ENCODE measurements at places on chromosomes 4 and X. TPM values are rescaled to one million over a fixed set of nuclear protein-coding genes. Genes with fewer than 3 reads are reported as not detected.
A peak's percentile ranks its signal among the peaks of the same experiment; 100 is the strongest.

GRCh38 chr4:110869862-110870572, 247.1 kb upstream of the PITX2 start:
- no peak overlapping the region for H3K4me3 ChIP-seq
- H3K36me3 ChIP-seq, result no peaks in the 10 kb centered on the region
- H3K27me3 ChIP-seq, result no peaks in the 10 kb centered on the region
- no peak overlapping the region for H3K27ac ChIP-seq
- peak; percentile 24 for DNase-seq

DNA sequence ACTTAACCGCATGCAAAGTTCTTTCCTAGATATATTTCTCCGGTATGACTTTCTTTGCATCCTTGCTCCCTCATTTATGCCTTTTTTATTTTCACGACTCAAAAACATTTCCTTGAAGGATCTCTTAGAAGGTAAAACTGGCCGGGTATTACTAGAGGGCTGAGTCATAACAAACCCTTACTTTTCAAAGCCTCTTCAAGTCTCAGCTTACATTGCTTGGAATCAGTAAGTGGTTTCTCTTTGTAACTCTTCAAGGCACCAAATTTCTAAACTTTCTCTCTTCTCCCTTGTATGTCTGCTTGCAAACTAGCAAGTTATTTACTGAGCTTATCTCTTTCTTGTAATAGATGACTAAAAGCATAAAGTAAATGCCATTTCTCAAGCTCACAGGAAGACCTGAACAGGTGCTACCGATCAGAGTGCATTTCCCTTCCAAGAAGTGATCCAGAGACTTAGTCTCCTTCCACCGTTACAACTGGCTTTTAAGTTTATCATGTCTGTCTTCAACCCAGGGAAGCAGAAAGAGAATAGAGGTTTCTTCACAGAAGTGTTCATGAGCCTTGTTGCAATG, 75.5 kb downstream of the ANXA10 start:
- H3K27ac ChIP-seq, result no peak overlapping the region
- no peaks in the 10 kb centered on the region for H3K36me3 ChIP-seq
- DNase-seq, result no peak
- H3K4me1 ChIP-seq, result no peaks in the 10 kb centered on the region
- H3K27me3 ChIP-seq, result no peaks in the 10 kb centered on the region

- no peaks in the 10 kb centered on the region for H3K36me3 ChIP-seq
- no peak overlapping the region for H3K27ac ChIP-seq
- no peaks in the 10 kb centered on the region for H3K4me1 ChIP-seq
- no peak overlapping the region for H3K4me3 ChIP-seq
- no peaks in the 10 kb centered on the region for H3K27me3 ChIP-seq
These were observed 245.2 kb downstream of the THOC2 start for GRCh38 chrX:123487669-123488068.

DNA sequence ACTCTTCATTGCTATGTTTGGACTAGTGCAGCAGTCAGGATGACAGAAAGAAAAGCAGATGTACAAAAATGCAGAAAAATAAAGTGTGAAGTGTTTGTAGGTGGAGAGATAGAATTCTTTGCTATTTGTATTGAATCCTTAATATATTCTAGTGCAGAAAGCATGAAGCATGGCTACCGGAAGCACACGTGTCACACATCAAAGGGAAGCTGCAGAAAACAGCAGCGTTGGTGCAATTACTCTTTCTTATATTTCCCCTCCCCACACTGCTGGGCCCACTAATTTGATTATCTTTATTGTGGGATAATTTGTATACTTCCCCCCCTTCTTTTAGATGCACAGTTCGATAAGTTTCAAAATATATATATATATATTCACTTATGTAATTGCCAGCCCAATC, 35.9 kb upstream of the TAPT1 start:
- DNase-seq, result no peak
- no peak overlapping the region for H3K27ac ChIP-seq
- H3K36me3 ChIP-seq, result no peaks in the 10 kb centered on the region

GRCh38 chr4:57059890-57060716, 50.1 kb downstream of the IGFBP7 start:
- peaks cover 34% of the 10 kb centered on the region for H3K27me3 ChIP-seq
- H3K4me1 ChIP-seq, result no peaks in the 10 kb centered on the region
- no peaks in the 10 kb centered on the region for H3K36me3 ChIP-seq
- no peak overlapping the region for H3K27ac ChIP-seq
- H3K4me3 ChIP-seq, result no peak overlapping the region

DNA sequence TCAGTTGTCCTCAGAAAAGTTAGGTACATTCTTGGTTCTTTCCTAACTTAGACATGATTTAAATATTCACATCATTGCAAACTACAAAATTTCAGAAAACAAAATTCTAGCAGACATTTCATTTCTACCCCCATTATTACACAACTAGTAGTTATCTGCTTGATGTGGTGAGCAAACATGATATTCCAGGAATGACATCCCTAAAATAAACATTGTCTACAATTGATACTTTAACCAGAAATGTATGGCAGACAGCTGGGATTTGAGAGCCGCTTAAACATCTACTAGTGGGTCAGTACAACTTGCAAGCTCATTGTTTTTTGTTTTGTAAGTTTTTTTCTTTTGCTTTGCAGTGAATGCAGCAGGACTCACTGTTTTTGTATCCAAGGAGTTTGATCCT, 32.1 kb upstream of the AMBN start:
- H3K4me1 ChIP-seq, result no peaks in the 10 kb centered on the region
- no peaks in the 10 kb centered on the region for H3K36me3 ChIP-seq
- H3K4me3 ChIP-seq, result no peak overlapping the region
- DNase-seq, result no peak

- no peaks in the 10 kb centered on the region for H3K36me3 ChIP-seq
- DNase-seq, result no peak
- H3K4me1 ChIP-seq, result no peaks in the 10 kb centered on the region
- no peak overlapping the region for H3K27ac ChIP-seq
- no peak overlapping the region for H3K4me3 ChIP-seq
- H3K27me3 ChIP-seq, result no peaks in the 10 kb centered on the region
These were observed 135.7 kb upstream of the ANXA10 start for GRCh38 chr4:167956676-167957075.

DNA sequence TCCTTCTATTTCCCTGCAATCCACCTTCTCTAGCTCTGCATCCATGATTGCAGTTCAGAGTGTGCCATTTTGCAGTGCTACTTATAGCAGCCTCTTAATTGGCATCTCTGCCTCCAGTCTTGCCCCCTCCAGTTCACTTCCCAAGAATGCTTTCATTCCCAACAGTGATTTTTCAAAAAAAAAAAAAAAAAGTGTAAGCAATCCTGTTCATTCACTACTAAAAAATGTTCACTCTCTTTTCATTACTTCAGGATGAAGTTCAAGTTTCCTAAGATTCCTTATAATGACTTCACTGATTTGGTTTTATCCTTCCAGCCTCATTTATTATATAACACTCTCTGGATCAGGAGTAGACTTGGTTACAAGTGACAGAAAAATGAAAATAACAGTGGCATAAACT, 124.7 kb upstream of the LNX1 start:
- DNase-seq, result no peak
- H3K4me1 ChIP-seq, result no peaks in the 10 kb centered on the region
- H3K27ac ChIP-seq, result no peak overlapping the region
- H3K27me3 ChIP-seq, result peaks cover 40% of the 10 kb centered on the region

DNA sequence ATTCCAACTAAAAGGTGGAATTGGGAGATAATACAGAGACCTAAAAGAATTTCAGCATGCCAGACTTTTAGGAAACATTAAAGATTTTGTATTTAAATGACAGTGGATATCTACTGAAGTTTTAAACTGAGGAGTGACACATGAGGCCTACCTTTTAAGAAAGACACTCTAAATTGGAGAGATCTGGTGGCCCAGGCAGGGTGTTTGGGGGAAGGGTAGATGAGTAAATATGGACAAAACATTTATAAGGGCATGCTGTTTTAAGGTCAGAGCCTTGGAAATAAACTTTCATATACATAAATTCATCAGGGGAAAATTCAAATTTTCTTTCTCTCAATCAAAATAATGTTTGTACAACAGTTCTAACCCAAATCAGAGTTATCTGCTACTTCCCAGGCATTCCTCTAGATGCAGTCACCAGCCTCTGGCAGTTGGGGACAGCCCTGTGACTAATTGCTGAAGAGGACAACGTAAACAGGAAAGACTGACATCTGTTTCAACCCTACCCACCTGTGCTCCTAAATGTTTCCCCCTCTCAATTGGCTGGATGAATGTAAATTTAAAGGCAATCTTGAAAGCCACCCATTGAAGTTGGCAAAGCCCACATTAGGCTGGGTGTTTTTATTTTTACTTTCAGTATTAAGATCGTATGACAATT, 1646.9 kb upstream of the ADGRL3 start:
- H3K36me3 ChIP-seq, result no peaks in the 10 kb centered on the region
- no peaks in the 10 kb centered on the region for H3K27me3 ChIP-seq
- DNase-seq, result no peak
- no peak overlapping the region for H3K27ac ChIP-seq

DNA sequence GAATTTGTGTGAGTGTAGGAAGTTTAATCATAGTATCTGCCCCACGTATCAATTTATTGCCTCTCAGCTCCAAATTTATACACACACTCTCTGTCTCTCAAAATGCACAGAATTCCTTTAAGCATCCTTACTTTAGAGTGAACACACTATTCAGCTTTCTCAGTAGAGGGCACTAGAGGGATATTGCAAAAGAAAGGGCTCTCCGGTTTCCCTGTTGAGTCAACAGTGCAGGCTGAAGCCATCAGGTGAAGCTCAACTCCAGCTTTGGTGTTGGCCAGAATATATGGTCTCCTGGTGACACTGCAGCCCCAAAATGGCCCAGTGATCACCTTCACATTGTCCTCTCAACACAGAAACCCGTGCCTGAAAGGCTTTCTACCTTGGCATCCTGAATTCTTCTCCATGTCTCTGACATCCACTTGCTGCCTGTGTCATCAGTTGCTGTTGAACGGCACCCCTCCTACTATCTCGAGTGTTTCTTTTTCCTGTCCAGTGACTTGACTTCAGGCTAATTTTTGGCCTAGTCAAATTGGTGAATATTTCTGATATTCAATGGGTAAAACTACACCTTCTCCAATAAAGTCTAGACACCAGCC, 670.5 kb downstream of the GABRG1 start:
- no peaks in the 10 kb centered on the region for H3K4me1 ChIP-seq
- H3K4me3 ChIP-seq, result no peak overlapping the region
- no peaks in the 10 kb centered on the region for H3K36me3 ChIP-seq
- no peaks in the 10 kb centered on the region for H3K27me3 ChIP-seq
- no peak overlapping the region for H3K27ac ChIP-seq
- no peak for DNase-seq

DNA sequence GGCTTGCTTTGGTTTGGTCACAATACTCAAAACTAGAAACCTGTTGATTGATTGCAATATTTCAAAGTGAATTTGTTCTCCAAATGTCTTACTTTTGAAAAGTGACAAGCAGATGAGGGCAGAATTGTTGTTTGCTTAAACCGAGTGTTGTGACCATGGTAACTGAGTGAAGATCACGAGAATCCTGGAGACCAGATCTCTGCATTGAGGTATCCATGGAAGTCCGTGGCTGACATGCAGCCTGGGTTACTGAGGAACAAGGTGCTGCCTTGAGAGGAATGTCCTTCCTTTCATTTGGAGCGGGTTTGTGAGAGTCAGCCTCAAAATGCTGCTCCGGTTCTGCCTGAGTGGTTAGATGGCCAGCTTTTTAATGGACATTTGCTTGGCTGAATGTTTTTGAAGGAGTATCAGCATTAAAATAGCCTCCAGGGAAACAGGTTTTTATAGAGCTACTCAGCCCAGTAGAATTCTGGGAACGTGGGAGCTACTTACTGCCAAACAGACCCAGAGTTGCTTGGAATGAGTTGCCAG, 31.3 kb downstream of the NYX start:
- H3K4me1 ChIP-seq, result no peaks in the 10 kb centered on the region
- DNase-seq, result no peak
- no peak overlapping the region for H3K27ac ChIP-seq

- H3K4me3 ChIP-seq, result no peak overlapping the region
- no peak for DNase-seq
- H3K36me3 ChIP-seq, result no peaks in the 10 kb centered on the region
- no peak overlapping the region for H3K27ac ChIP-seq
- peaks cover 12% of the 10 kb centered on the region for H3K4me1 ChIP-seq
These were observed 35.8 kb downstream of the GPM6A start for GRCh38 chr4:175776217-175776616.

GRCh38 chr4:70712150-70712549, 9.6 kb upstream of the RUFY3 start:
- H3K36me3 ChIP-seq, result no peaks in the 10 kb centered on the region
- no peak for DNase-seq
- H3K27ac ChIP-seq, result no peak overlapping the region

DNA sequence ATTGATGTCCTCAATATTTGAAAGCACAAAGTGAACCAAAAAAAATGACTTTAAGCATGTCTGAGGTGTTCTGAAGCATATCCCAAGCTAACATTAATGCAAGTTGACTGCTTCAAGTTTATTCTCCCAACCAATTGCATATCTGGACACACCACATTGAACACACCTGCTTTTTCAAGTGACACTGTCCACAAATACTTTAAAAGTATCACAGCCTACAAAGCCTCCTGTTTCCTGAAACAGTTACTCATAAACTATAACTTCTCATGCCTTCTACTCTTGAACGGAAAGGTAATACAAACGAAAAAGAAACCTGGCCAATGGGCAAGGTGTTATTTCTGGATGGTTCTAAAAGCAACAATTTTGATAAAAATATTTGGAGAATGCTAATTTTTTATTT, 1.1 kb downstream of the CDKL2 start:
- H3K27me3 ChIP-seq, result no peaks in the 10 kb centered on the region
- H3K4me1 ChIP-seq, result peaks cover 8% of the 10 kb centered on the region
- H3K36me3 ChIP-seq, result no peaks in the 10 kb centered on the region
- DNase-seq, result no peak
- no peak overlapping the region for H3K4me3 ChIP-seq

DNA sequence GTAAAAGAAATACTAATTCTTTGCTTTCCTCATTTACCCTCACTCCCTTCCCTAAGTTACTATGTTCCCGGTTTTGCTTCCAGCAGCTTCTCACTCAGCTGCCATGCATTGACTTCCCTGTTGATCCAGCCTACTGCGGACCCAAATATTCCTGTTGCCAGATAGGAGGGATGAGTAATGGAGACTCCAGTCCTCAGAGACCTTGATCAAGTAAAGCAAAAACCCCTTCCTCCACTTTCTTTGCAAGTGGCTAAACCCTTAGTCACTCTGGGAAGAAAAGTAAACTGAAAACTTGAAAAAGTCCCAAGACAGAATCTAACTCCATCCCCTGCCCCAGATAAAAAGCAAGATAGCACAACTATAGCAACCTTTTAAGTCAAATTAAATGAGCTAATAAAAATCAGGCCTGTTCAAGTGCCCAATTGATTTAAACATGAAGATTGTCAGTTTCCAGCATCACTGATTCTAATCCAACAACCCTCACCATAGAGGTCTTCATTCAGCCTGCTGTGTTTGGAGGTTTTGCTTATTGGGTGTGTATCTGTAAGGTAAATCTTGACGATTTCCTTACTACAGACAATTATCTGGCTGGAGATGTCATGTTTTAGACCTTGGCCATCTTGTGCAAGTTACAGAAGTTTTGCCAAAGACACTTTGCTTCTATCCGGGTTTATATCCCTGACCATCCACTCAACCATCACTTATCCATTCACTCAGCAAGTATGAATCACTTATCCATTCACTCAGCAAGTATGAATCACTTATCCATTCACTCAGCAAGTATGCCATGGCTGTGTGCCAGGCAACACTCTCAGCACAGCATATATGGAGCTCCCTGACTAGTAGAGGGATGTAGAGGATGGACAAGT, 17.6 kb downstream of the FGFBP1 start:
- no peaks in the 10 kb centered on the region for H3K27me3 ChIP-seq
- peak overlapping the region; percentile 3 for H3K4me3 ChIP-seq
- H3K27ac ChIP-seq, result peak overlapping the region; percentile 51

CLTRN gene
- total RNA-seq, result 0.25 TPM

INTS6L gene
- total RNA-seq, result 3.6 TPM

DSPP gene
- total RNA-seq, result not detected

RTL3 gene
- total RNA-seq, result not detected

TASL gene
- not detected for total RNA-seq

FSTL5 gene
- total RNA-seq, result not detected

All from HCT116 (cell line).